Activated CD4-positive, CD25-positive, alpha-beta regulatory T cell (primary cell): ENCODE measurements at places on chromosomes 12 and 14.

GRCh38 chr14:22519877-22520685, 68.9 kb downstream of the DAD1 start:
- no peak for DNase-seq

DNA sequence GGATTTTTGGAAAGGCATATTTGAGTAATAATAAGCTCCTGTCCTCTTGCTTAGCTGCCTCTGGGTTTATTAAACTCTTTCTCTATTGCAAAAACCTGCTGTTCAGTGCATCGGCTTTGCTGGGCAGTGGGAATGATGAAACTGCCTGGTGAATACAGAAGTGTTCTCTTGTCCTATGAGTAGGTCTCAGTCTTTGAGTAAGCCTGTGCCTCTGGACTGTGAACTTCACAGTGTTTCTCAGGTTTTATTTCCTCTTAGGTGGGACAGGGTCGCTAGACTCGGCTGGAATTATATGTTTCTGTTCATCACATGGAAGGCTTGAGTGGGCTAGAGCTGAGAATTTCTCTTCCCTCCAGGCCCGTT, 46.4 kb downstream of the CRADD start:
- no peak for DNase-seq

DNA sequence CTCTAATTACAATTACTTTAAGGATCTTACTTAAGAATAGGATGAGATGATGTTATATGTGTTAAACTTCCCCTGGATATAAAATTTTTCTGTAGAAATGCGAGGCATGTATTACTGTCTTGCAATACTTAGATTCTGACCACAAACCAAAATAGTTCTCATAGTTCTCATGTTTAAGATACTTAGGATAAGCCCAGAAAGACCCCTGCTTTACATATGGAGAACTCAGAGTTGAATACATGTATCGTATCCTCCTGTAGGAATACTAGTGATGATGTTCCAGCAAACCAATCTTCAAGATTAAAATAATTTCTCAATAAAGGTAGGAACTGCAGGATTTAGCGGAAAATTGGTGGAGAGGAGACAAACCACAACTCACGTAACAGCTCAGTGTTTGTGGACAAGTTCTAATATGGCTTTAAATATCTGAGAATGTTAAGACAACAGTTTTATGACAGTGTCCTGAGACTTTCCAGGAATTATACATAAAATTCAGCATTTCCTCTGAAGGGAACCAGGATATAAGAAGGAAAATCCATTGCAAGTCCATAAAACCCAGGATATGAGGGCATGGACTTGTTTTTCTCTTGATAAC, 114.7 kb upstream of the CRY1 start:
- no peak for DNase-seq

- DNase-seq, result no peak
These were observed 1.7 kb downstream of the ATF7 start for GRCh38 chr12:53624458-53624857.

GRCh38 chr12:95473231-95473883, 595 bp upstream of the METAP2 start:
- no peak for DNase-seq

- no peak for DNase-seq
These were observed 31.3 kb downstream of the PRKD1 start for GRCh38 chr14:29896354-29896821.

DNA sequence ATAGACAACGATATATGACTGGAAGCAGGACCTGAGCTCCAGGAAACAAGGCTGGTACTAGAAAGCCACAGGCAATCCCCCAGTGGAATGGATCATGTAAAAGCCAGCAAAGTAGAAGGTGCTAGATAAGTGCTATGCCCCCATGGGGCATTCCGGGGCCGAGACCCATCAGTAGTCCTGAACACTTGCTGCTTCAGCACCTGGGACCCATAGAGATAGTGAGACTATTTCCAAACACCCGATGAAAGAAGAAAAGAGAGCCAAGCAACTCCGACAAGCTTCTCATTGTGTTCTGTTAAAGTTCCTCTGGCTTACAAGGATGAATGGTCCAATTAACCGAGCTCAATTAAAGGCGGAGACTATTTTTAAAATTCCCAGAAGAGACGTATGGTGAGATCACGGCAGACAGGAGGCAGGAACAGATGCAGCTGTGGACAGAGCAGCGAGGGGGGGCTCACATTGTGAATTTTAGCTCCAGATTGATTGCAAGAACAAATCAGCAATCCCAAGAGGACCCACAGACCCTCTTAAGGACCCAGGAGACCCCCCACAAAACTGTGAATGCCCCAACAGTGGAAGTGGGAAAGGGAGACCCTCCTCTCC, 142.5 kb upstream of the OVCH1 start:
- DNase-seq, result no peak

- no peak for DNase-seq
These were observed 3.0 kb downstream of the BMAL2 start for GRCh38 chr12:27335364-27336281.

DNA sequence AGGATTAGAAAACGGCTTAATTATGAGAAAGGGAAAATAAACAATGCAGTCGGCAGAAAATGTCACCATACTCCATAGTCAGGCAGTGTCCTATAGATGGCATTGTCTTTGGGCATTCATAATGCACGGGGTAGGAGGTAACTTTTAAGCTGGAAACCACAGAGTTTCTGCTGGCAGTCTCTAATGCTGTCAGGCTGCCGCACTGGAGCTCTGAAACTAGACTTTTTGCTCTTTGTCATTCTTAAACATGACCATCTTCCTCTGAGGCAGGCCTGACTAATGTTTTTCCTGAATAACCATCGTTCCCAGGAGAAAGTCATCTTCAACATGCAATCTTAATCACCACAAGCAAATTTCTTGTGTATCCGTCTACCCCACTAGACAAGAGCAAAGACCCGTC, 108.8 kb downstream of the ETNK1 start:
- DNase-seq, result no peak

DNA sequence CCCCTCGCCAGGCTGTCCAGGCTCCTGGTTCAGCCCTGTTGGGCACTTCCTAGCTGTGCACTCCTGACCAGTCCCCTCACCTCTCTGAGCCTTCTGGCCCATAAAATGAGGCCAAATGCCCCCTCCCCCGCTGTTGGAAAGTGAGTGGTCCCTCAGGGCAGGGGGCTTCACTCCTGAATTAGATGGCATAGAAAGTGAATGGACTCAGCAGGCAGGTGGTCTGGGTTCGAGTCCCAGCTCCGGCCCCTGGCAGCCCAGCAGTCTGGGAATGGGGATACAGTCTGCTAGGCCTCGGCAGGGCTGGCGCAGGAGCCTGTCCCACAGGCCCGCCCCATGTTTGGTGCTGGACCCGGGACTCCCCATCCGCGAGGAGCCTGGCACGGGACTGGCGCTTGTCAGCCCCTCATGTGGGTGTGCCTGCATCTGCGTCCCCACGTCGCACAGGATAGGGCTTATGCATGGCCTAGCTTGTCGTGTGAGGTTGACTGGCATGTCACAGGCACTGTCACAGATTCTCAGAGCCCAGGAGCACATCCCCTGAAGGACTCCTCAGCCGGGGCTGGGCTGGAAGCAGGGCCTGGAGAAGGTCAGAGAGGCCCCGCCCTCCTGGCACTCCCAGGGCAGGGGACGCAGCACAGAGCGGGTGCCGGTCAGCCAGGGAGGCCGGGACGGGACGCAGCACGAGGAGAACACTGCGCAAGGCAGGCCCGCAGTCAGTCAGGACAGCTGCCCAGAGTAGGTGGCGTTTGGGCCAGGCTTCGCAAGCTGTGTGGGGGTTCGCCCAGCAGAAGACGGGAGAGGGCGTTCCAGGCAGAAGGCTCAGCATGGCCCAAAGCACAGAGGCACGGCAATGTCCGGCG, 40.5 kb downstream of the DIO3 start:
- DNase-seq, result no peak

GRCh38 chr12:108346727-108347710, 7.9 kb upstream of the CMKLR1 start:
- no peak for DNase-seq

GRCh38 chr14:28754209-28754985, 12.2 kb upstream of the FOXG1 start:
- DNase-seq, result no peak

DNA sequence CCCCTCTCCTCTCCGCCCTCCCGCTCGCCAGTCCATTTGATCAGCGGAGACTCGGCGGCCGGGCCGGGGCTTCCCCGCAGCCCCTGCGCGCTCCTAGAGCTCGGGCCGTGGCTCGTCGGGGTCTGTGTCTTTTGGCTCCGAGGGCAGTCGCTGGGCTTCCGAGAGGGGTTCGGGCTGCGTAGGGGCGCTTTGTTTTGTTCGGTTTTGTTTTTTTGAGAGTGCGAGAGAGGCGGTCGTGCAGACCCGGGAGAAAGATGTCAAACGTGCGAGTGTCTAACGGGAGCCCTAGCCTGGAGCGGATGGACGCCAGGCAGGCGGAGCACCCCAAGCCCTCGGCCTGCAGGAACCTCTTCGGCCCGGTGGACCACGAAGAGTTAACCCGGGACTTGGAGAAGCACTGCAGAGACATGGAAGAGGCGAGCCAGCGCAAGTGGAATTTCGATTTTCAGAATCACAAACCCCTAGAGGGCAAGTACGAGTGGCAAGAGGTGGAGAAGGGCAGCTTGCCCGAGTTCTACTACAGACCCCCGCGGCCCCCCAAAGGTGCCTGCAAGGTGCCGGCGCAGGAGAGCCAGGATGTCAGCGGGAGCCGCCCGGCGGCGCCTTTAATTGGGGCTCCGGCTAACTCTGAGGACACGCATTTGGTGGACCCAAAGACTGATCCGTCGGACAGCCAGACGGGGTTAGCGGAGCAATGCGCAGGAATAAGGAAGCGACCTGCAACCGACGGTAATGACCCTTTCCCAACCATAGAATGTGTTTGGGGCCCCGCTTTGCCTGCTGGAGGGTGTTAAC, 615 bp downstream of the CDKN1B start:
- no peak for DNase-seq

DNA sequence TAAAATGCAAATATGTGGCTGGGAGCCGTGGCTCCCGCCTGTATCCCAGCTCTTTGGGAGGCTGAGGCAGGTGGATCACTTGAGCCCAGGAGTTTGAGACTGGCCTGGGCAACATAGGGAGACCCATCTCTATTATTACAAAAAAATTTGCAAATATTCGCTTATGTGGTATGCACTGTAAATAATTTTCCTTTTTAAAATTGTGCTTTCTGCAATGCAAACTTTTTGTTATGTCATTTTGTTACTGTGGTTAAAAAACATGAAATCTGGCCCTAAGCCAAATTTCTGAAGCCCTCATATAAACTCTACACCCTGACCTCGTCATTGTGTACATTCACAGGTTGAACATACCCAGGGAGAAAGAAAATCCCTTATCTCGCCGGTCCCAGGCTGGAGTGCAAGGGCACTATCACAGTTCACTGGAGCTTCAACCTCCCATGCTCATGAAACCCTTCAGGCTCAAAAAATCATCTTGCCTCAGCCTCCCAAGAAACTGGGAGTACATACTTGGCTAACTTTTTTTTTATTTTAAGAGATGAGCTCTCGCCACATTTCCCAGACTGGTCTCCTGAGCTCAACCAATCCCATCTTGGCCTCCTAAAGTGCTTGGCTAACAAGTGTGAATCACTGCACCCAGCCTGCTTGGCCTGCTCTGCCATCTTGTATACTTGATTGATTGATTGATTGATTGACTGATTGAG, 24.7 kb downstream of the TRAPPC6B start:
- no peak for DNase-seq

DNA sequence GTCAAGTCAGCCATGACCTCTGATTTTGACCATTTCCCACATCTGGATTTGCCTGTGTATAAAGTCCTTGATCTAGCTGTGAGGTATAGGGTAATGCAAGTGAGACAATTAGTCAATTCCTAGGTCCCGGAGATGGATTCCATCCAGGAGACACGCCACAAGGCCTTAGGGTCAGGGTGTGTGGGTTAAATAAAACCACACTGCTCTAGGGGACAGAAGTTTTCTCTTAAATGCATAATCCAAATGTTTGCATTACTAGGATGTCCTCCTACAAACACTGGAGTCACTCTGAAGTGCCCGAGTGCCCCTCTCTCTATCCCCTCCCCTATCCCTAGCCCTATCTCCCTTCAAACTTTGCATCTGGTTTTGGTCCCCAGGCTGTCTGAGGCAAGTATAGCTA, 26.8 kb downstream of the LRIG3 start:
- DNase-seq, result no peak

- DNase-seq, result peak; percentile 19
These were observed at the start of gene ZBTB42 for GRCh38 chr14:104800771-104801519. ZBTB42 (plus strand) TSS chr14:104801101; CDS start chr14:104801198, 97 bp downstream.

DNA sequence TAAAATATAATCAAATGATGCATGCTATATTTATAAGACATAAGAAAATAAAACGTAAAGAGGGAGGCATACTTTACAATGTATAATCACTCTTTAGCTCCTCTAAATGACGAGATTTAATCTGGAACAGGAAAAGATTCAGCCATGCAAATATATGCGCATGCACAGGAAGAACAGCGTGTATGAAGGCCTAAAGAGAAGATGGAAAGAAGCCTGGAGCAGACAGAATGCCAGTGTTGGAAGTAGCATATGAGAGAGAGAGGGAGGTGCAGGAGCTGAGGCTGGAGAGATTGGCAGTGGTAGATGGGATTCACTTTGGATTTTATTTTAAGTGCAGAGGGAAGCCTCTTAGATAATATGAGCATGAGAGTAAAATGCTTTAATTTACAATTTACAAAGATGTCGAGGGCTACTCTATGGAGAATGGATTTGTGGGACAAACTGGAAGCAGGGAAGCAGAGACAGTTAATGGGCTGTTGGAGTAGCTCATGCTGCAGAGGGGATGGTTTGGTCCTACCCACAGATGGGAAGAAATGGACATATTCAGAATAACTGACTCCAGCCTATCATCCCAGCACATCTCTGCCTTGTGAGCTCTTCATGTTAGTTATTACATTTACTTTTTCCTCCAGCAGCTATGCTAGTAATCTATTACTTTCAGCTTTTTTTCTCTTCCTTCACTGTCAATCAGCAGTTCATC, 411.1 kb downstream of the TMTC2 start:
- DNase-seq, result no peak

GRCh38 chr14:62087191-62087590, 325.0 kb downstream of the SNAPC1 start:
- no peak for DNase-seq

DNA sequence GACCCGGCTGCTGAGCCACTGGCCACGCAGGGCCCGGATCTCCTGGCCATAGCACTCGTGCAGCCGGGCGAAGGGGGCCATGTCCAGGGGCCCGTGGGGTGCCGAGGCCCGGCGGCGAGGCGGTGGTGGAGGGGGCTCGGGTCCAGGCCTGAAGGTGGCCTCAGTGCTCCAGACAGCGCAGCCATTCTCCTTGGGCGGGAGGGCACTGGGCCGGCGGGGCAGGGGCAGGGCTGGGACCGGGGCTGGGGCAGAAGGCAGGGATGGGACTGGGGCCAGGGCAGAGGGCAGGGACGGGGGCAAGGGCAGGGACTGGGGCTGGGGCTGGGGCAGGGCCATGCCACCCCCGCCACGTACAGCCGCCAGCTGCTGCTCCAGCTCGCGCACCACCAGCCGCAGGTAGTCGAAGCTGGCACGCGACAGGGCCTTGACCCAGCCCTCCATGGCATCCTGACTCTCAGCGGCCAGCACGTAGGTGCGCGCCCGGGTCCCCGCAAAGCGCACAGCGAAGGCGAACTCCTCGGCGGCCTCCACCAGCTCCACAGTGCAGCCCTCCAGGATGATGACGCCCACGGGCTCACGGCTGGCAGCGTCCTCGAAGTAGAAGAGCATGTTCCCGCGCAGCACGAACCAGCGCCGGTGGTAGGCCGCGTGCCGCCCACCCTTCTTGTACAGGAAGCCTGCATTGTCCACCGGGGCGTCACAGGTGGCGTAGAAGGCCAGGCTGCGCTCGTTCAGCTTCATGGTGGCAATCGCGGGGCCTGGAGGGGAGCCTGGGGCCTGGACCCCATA, 6.0 kb downstream of the PHETA1 start:
- no peak for DNase-seq

- DNase-seq, result no peak
These were observed 101.3 kb downstream of the FOXN3 start for GRCh38 chr14:89315493-89316470.
